AG04450 (cell line): ENCODE measurements at places on chromosomes 3 and 15.

GRCh38 chr3:192802957-192803899 lies 75.9 kb upstream of the FGF12 start:
- DNase-seq = peak; percentile 6

- no peak for DNase-seq
These were observed 258.2 kb downstream of the ADAMTS17 start for GRCh38 chr15:100083572-100083971.

- DNase-seq = no peak
These were observed 106.0 kb downstream of the RYK start for GRCh38 chr3:134144694-134145093.

DNA sequence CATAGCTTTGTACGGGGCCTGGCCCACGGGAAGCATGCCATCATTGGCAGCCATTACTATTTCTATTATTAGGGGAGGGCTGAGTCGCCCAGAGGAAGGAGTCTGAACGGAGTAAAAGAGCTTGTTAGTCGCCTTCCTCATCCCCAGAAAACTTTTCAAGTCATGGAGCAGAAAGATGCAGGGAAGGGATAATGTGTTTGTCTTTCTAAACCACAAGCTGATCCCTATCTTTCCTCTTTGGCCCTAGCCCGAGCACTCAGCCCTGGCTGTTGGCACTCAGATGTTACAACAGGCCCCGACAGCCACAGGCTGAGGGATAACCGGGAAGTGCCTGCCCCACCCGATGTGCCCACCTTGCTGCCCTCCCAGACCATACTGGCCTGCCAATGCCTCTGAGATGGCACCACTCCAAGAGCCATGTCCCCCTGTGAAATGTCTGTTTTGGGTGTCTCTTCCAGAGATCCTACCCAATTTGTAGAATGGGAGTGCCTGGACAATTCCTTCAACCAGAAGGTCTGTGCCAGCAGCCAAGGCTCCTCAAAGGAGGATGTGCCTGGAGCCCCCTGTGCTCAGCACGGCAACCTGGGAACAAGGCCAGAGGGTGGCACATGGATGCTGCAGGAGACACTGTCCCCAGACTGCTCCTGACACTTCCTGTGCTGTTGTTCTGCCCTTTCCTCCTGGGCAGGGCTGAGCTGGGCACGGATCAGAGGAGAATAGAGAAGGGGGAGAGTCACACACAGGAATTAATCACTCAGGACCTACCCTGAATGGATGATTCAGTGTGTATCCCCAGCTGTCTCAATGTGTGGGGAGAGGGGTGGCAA lies 10.8 kb downstream of the PAK6 start:
- DNase-seq = no peak

DNA sequence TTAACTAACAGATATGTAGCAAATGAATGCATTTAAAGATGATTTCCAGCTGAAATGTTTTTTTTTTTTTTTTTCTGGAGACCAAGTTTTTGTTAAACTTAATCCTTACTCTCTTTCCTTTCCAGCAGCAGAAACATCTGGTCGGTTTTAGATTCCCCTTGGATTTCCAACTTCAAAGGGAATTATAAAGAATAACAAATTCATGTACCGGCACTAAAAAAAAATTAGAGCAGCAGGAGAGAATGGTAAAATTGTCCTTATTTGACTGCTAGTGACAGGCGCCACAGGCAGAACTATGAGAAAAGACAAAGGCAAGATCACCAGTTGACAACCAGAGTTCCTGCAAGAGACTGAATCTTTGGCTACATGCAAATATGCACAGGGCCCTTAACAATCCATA lies 393.3 kb downstream of the TIGIT start:
- DNase-seq = no peak

DNA sequence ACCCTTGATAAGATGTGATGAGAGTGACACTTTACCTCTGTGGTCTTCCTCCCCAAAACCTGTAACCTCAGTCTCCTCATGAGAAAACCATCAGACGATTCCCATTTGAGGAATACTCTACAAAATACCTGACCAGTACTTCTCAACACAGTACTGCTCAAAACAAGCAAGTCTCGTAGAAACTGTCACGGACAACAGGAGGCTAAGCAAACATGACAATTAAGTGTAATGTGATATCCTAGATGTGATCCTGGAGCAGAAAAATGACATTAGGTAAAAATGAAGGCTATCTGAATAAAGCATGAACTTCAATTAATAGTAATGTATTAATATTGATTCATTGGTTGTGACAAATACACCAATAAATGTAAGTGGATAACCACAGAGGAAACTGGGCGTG lies 113.6 kb downstream of the CACNA2D3 start:
- DNase-seq = no peak

GRCh38 chr15:66094331-66094730 lies 159.2 kb downstream of the MEGF11 start:
- DNase-seq = no peak

- no peak for DNase-seq
These were observed 2.6 kb downstream of the ATP8B4 start for GRCh38 chr15:50116477-50116876.

DNA sequence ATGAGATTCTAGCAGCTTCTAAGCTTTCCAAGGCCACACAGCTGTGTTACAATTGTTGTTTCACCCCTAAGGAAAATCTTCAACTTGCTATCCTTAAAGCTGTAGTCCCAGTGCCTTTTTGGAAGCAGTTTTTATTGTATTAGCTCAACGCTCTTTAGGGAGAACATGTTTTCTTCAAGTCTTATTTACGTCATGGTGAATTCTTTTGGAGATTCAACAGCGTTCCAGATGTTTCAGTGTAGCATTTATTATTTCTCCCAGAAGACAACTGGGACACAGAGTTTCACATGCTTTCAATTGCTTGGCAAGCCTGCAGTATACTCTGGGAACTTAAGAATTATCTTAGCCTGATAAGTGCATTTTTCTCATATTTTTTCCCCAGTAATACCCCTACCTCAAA lies 888.3 kb downstream of the PLOD2 start:
- DNase-seq = no peak

GRCh38 chr15:23566071-23566554 lies 639 bp downstream of the MKRN3 start:
- DNase-seq = no peak

GRCh38 chr3:70565861-70566260 lies 253.4 kb upstream of the MDFIC2 start:
- no peak for DNase-seq

DNA sequence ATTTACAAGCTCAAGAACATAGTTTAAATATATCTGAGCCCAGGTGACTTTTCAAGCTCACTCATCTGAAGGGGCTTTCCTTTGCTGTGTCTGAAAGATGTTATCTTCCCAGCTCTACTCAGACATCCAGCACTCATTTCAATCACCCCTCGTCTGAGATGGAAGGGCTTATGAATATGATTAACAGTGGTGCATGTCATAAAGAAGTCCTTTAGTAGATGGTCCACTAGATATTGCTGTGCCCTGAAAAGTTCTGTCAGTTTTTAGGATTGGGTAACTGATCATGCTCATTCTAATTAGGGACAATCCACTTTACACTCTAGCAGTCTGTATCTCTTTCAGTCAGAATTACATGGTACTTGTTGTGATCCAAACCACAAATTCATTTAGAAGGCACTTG lies 28.3 kb downstream of the RETNLB start:
- DNase-seq = no peak

DNA sequence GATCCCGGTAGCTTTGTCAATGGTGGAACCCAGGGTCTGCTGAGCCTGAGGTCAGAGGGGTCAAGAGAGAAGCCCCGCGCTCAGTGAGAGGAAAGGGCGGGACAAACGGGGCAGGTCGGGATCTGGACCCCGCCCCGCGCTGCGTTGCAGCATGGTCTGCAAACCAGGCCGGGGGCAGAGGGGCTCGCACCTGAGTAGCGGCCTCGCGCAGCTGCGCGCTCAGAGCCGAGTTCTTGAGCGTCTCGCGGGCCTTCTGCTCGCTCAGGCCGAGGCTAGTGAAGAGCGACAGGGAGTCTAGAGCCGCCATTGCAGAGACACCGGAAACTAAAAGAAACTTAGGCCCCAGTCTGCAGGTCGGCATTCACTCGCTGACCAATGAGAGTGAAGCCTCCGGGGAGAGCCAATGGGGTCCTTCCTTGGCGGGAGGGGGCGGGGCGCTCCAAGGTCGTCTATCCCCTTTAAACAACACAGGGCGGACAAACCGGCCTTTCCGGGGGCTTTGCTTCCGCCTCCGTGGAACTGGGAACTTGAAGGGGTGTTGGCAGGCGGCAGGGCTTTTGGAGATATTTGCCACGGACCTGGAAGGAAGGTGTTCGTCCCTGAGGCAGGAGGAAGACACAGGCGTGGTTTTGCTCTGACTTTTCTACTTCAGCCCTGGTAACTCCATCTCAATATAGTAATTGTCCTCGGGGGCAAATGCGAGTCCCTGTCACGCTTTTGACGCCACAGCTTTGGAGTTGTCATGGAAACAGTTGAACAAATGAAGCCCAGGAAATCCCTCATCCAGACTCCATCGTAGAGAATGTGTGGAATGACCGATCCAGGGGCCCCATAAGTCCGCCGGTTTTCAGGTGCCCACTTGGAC lies at the start of gene QARS1:
Gene QARS1 (minus strand): TSS at position 331 of the 865 bp plus-strand sequence. CDS start 24 bp downstream, at position 307.
- DNase-seq = peak; percentile 73

DNA sequence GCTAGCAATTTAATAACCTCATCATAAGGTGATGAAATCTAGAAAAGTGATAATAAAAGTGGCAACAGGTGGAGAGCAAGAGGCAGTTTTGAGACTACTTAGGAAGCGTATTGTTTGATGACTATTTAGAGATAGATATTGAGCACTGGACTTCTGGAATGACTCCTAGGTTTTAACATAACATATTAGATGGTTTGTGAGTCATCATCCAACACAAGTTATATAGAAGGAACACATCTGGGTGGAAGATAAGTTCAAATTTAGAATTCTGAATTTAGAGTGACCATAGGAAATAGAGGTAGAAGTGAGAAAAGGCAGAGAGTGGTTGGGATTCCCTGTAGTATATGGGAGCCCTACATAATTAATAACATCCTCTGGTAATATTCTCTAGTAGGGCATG lies 282.8 kb upstream of the ALCAM start:
- DNase-seq = no peak

- no peak for DNase-seq
These were observed 43.4 kb downstream of the DHX30 start for GRCh38 chr3:47846186-47846879.

- DNase-seq = no peak
These were observed 466.1 kb upstream of the PPP2R3A start for GRCh38 chr3:135499426-135499825.

- DNase-seq = no peak
These were observed 665.5 kb downstream of the GBE1 start for GRCh38 chr3:81095956-81096355.

DNA sequence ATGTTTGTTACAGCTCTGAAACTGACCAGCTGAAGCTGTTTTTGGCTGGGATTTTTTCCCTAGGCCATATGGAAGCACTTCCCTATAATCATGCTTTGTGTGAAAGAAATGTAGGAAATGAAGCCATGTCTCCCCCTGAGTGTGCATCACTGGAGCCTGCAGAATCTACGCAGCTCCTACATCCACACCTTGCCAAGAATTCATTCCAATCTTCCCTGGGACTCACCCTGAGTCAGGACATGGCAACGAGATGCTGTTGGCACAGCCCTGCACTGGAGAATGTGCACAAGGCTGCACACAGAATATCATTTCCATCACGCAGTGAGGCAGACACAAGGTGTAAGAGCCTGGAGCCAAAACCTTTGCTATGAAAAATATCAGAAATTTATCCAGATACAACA lies 189.5 kb downstream of the ADAMTSL3 start:
- DNase-seq = no peak

DNA sequence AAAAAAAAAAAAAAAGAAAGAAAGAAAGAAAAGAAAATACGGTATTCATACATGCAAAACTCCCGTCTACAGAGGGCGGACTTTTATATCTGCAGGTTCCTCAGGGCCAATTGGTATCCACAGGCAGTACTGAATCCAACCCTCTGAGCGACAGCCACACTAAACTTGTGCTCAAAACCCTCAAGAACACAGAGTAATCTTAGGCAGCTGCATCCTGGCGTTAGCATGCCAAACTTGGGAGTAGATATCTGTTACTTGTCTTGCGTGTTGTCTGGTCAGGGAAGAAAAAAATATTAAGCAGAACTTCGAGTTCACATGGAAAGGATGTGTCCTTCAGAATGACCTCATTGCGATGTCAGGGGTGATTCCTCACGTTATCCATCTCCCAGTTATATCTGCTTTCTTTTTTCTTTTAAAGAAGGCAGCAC lies 12.8 kb downstream of the SNAP23 start:
- no peak for DNase-seq

DNA sequence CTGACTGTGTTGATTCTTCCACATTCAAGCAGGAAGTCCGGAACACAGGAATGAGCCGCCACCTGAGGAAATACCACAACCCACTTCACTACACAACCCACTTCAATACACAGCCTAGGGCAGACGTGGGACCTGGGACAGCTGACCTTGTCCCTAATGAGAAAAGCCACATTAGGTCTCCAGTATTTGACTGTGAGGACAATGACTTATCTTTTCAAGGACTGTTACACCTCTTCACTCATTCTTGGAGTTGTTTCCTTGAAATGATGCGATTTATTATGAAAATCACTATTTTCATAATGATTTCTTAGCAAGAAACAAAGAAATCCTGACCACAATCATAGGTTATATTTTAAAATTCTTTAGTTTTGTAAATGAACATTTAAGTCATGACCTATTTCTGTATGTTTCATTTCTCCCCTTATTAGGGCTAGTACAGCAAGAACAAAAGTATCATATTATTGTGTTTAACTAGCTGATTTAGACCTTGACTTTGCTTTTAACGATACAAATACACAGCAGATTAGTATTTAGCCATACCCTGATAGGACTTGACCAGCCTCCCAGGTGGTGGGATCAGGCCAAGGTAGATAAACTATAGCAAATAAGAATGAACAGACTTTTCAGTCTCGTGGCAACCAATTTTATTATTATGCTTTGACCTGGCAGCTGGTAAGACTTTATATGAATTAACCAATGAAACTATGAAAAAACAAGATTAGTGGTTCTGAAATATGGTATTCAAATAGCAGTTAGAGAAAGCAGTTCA lies 6.0 kb downstream of the RAB27A start:
- no peak for DNase-seq

DNA sequence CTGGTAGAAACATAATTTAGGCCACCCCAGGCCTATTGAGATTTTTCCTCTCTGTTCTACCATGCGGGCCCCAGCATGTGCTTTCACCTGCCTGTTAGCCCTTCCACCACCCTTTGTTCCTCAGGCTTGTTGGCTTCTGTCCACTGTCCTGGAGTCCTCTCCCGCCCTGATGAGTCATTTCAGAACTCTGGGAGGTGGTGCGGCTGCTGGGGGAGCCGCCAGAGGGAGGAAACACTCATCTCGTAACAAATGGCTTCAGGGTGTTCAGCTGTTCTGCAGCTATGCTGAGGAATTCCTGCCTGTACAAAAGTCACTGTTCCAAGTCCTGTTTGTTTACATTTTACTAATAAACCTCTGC lies 36.3 kb downstream of the LRTM1 start:
- DNase-seq = peak; percentile 88
